ENCODE measurements at places on chromosomes 13 and 19. TPM values are rescaled to one million over a fixed set of nuclear protein-coding genes. Genes with fewer than 3 reads are reported as not detected.

GRCh38 chr13:24175847-24176246, 15.3 kb downstream of the SPATA13 start:
- DNase-seq = no peak

DNA sequence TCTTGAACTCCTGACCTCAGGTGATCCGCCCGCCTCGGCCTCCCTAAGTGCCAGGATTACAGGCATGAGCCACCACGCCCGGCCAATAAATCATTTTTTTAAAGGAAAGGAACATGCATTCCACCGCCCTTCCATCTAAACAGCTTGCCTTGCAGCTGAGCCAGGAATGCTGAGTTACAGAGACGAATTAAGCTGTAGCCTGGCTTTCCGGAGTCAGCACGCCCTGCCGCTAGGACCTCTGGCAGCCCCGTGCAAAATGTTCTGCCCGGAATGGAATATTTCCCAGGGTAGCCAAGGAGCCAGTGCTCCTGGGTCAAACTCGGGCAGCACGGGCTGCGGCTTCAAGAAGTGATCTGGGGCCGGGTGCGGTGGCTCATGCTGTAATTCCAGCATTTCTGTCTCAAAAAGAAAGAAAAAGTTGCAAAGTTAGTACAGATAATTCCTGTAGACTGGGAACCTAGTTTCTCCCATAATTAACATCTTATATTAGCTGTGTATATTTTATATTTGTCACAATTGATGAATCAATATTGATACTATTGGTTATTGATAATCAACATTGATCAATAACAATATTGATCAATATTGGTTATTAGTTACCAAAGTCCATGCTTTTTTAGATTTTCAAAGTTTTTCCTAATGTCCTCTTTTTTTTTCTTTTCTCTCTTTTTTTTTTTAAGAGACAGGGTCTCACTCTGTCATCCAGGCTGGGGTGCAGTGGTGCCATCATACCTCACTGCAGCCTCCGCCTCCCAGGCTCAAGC, 19.2 kb downstream of the ATCAY start:
- no peak for DNase-seq

- no peak for DNase-seq
Observed at GRCh38 chr19:17703824-17704463, 15.3 kb upstream of the MAP1S start.

DNA sequence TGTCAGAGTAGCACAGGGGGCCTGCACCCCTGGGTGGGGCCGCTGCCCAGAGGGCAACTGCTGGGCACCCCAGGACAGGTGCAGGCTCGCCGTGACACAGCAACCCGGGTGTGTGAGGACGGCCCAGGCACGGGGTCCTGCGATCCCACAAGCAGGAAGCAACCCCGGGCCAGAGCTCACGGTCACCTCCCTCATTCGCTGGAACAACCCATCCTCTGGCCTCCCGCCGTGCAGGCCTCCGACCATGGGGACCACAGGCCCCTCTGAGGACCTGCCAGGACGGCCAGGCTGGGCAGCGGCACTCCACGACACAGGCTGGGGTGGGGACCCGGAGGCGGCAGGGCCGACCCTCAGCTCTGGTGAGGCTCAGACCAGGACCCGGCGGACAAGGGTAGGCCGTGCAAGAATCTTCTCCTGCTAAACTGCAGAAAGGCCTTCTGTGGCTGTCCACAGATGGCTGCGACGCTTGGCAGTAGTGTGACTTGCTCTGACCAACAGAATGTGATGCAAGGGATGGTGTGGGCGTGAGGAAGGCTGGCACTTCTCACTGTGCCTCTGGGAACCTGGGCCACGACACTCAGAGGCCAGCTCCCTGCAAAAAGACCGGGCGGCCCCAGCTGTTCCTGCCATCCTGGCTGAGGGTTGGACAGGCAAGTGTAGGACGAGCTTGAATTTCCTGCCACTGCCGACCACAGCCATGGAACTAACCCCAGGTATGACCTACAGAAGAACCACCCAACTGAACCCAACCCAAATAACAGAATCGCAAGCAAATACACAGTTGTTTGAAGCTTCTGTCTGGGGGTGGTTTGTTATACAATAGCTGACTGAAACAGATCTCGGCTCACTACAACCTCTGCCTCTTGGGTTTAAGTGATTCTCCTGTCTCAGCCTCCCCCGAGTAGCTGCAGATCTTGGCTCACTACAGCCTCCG, 26.5 kb downstream of the PIP5K1C start:
- no peak for DNase-seq

DNA sequence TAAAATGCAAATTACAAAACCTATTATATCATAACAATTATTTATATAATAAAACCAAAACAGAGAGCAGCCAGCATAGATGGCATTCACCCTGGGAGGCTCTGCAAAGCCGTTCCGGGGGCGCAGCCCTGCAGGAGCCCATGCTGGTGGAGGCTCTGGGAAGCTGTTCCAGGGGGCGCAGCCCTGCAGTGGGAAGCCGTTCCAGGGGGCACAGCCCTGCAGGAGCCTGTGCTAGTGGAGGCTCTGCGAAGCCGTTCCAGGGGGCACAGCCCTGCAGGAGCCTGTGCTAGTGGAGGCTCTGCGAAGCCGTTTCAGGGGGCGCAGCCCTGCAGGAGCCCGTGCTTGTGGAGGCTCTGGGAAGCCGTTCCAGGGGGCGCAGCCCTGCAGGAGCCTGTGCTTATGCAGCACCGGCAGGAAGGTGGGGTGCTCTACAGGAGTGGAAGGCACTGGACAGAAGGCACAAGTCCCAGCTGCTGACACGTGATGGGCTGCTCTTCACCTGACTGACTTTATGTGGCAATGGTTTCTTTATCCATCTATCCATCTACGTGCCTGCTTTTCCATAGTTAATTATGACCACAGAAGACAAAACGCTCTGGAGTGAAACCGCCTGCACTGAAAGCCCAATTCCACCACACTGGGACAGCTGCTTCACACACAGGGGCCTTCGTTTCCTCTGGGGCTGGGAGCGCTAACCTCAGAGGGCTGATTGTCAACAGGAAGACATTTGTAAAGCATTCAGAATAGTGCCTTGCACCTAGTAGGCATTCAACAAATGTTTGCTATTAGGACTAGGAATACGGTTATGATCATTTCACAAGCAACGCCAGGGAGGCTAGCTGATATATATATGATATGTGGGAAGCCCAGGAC, 23.7 kb downstream of the PCID2 start:
- DNase-seq = no peak

DNA sequence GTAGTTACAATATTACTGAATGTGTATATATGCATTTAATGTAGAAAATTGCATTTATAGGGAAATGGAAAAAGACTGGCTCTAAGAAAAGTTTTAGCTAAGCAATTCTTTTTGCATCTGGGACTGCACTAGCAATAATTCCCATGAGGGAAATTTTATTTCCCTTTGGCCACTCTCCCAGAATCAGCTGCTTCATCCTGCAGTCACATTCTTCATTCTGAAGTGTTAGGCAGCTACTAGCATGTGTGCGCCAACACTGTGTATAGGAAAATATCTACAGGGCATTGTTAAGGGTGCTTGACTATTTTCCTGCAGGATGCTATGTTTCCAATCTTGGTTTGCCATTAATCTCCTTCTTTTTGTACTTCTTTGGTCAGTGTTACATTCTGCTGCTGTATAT, 312.8 kb upstream of the PCDH20 start:
- no peak for DNase-seq

GRCh38 chr13:95335667-95336066, 34.4 kb upstream of the ABCC4 start:
- DNase-seq = no peak

DNA sequence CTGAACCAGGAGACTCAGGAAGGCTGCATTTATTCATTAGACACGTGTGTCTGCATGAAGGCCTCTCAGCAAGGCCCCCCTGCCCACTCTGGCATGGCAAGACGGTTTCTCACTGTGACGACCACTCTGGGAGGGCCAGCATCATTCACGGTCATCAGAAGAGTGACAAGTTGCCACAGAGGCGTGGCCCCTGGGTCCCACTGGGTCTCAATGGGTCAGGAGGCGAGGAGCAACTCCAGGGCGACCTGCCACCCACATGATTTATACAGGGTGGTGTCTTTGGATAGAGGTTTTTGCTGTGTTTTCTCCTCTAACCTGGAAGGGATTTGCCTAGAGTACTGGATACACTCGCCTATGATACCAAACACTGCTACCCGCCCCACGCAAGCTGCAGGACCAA, 60.7 kb downstream of the KLF2 start:
- DNase-seq = no peak

DNA sequence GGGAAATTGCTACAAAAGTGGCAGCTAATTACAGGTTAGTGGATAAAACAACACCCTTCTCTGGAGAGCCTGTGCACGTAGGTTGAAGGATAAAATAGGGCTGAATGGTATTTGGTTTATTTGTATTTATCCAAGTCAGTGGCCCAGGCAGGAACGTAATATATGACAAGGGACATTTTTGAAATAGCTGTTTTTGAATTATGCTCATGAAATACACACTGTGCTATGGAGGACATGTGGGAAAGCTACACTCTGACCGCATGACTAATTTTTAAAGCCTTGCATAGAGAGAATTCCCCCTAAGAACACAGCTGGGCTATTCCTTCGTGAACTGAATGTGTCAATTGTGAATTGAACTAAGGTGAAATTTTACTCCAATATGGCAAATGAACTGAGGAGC, 292.1 kb upstream of the MAB21L1 start:
- no peak for DNase-seq

- DNase-seq = no peak
Observed at GRCh38 chr19:18193388-18194180, 566 bp downstream of the MPV17L2 start.

DNA sequence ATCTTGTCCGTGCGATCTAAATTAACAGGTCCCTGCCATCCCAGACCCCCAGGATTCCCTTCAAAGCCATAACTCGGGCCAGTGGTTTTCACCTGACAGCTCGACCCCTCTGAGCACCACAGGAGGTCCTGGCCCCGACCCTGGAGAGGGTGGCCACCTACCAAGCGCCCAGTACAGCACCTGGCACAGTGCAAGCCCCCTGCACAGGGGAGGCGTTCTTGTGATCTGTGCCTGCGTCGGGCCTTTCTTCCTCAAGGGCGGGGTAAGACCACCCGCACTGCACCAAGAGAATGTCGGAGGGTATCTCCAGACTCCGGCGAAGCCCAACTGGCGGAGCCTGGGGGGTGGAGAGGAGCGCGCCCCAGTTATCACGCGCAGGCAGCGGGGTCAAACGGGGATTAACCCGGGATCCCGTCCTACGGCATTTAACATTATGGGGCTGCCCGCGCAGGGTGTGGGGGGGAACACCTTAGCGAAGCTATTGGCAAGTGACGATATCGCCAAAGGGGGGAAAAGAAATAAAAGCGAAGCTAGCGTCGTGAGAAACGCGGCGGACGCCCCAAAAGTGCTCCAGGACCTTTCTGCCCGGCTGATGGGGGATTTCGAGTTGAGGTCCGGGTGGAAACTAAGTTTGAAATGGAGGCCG, 1.3 kb upstream of the HNRNPL start:
- DNase-seq = peak; percentile 65

GRCh38 chr13:75432811-75433244, 49.1 kb downstream of the TBC1D4 start:
- no peak for DNase-seq

GRCh38 chr13:108463340-108463739, 166.1 kb upstream of the MYO16 start:
- no peak for DNase-seq

CYP2A6 gene
- total RNA-seq = 2,152 TPM

GRCh38 chr19:16892868-16893685, 4.3 kb downstream of the F2RL3 start:
- DNase-seq = no peak

ZNF470 gene
- total RNA-seq = 2.7 TPM

DNA sequence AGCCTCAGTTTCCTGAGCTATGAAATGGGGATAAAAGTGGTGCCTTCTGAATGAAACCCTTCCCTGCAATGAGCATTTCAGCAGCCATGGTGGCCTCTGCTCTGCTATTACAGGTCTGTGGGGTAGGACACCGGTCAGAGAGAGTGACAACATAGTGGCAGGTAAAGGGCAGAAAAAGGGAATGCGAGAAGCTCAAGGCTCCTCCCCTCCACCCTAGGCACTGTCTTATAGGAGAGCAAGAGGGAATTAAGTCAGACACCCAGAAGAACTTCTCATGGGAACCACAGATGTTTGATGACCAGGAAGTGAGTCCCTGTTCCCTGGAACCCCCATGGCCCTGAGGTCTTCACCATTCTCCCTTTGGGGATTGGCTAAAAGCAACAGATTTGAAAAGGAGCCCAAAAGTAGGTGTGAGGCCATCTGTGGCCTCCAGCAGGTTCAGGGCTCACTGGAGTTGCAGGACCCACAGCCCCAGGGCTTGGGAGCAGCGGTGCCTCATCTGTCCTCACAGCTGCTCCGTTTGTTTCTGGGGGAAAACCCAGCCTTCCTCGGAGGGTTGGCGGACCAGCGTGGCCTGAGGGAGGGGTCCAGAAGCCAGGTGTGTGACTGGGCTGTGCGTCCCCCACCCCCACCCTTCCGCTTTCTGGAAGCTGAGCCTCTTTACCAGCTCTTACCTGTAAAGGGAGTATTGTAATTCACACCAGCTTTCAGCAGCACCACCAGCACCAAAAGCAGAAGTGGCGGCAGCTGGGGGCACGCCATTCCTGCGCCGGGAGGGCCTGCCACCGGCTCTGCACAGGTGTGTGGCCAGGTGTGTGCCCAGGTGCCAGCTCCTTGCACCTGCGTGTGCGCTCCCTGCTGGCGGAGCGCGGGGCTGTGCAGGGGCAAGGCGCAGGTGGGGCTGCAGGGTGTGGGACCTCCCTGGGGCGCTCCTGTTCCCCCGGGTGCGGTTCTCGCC, 19.4 kb downstream of the IQCN start:
- DNase-seq = no peak

GRCh38 chr19:45186509-45187334, 8.1 kb downstream of the BLOC1S3 start:
- no peak for DNase-seq

- DNase-seq = no peak
Observed at GRCh38 chr19:45492627-45493470, 4.0 kb downstream of the RTN2 start.

DNA sequence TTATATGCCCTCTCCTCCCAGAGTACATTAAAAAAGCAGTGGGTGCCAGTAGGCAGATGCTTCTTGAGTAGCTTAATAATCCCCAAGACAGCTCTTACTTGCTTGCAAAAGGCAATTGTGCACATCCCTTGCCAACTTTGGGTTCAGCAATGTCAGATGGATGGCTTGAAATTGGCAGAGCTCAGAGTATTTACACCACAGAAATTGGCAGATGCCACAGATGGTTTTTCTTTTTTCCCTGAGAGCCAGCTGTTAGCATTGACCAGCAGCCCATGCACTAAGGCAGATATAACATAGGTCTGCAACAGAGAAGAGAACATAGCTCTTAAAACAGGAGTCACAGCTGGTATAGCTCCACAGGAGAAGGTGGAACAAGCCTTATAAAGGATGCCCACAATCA, 18.4 kb upstream of the RNASEH2B start:
- no peak for DNase-seq

Measured in left lobe of liver (tissue), 2 donors.